ENCODE measurements at places on chromosomes 2 and 18. TPM values are rescaled to one million over a fixed set of nuclear protein-coding genes. Genes with fewer than 3 reads are reported as not detected.

GRCh38 chr18:46756559-46757201 is at the start of gene ST8SIA5:
ST8SIA5 (minus strand) TSS chr18:46757053; CDS start chr18:46756508, 545 bp downstream.
- H3K27ac ChIP-seq = no peak within 1 kb of the TSS
- peak within 1 kb of the TSS; percentile 53 for H3K4me3 ChIP-seq
- peaks cover 6% of the 10 kb centered on the region for H3K4me1 ChIP-seq
- peaks cover 54% of the 10 kb centered on the region for H3K27me3 ChIP-seq

GRCh38 chr2:66408905-66409304 is 26.0 kb upstream of the MEIS1 start:
- peaks cover 3% of the 10 kb centered on the region for H3K27me3 ChIP-seq
- DNase-seq = no peak
- no peak overlapping the region for H3K4me3 ChIP-seq
- no peak overlapping the region for H3K27ac ChIP-seq
- H3K4me1 ChIP-seq = no peaks in the 10 kb centered on the region

WDR35 gene
- 6.2 TPM for total RNA-seq

DNA sequence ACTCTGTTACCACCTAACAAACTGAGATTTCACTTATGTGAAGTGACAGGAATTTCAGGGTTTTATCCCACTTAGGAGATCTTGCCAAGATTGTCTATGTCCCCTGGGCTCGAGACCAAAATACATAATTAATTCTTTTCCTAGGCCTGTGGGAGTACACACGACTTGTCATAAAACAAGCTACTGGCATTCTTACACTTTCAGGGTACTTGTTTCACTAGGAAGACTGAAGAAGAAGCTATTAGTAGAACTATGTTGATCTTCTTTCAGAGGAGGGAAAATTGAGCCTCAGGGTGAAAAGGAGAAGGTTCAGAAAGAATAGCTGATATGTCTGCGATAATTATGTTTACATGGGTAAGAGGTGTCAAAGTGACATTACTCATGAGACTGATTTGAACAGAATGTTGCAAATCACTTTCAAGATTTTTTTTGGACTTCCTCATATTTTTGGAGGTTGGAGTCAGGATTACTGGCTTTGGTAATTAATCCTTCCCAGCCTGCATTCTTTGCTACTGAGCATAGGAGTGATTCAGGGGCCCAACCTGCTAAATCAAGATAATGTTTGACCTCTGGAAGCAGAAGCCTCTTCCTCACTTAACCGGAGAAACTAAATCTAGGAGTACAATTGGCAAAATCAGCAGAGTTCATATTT is 240.0 kb upstream of the NT5C1B start:
- no peak for DNase-seq
- peaks cover 3% of the 10 kb centered on the region for H3K36me3 ChIP-seq
- H3K4me3 ChIP-seq = no peak overlapping the region

DNA sequence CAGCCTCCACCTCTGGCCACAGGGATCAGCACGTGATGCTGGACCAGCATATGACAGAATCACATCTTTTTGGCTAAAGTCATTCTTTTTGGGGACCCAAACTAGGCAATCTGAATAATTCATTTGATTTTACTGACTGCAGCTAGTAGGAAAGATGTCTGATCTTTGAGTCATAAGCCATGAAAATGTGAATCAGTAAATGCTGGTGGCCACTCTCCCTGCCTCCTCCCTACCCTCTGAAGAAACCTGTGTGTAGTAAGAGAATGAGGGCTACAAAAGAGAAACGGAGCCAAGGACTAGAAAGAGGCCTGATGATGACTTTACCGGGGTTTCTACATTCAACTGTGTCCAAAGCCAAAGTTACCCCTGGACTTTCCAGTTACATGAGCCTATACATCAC is 10.1 kb upstream of the LRPPRC start:
- H3K27me3 ChIP-seq = peaks cover 4% of the 10 kb centered on the region
- no peak overlapping the region for H3K4me3 ChIP-seq
- no peak overlapping the region for H3K27ac ChIP-seq
- peaks cover 10% of the 10 kb centered on the region for H3K4me1 ChIP-seq
- DNase-seq = no peak

- H3K27me3 ChIP-seq = no peaks in the 10 kb centered on the region
- no peak overlapping the region for H3K4me3 ChIP-seq
- no peak overlapping the region for H3K27ac ChIP-seq
- DNase-seq = no peak
Measured at GRCh38 chr2:57740891-57741290, 305.7 kb upstream of the VRK2 start.

- no peak for DNase-seq
- H3K27me3 ChIP-seq = peaks cover 3% of the 10 kb centered on the region
- no peak overlapping the region for H3K27ac ChIP-seq
- H3K4me3 ChIP-seq = no peak overlapping the region
Measured at GRCh38 chr2:119059287-119059686, 99.3 kb downstream of the C1QL2 start.

DCAF17 gene
- total RNA-seq = 18.3 TPM

GRCh38 chr2:166167449-166167848 is 39.6 kb upstream of the SCN1A start:
- no peak overlapping the region for H3K4me3 ChIP-seq
- H3K27ac ChIP-seq = no peak overlapping the region
- H3K27me3 ChIP-seq = peaks cover 10% of the 10 kb centered on the region
- no peak for DNase-seq
- no peaks in the 10 kb centered on the region for H3K4me1 ChIP-seq

Data from activated CD4-positive, alpha-beta T cell treated with anti-CD3 and anti-CD28 coated beads for 36 hours (primary cell).